GM03348 (cell line): ENCODE measurements at places on chromosomes 12 and 14.

DNA sequence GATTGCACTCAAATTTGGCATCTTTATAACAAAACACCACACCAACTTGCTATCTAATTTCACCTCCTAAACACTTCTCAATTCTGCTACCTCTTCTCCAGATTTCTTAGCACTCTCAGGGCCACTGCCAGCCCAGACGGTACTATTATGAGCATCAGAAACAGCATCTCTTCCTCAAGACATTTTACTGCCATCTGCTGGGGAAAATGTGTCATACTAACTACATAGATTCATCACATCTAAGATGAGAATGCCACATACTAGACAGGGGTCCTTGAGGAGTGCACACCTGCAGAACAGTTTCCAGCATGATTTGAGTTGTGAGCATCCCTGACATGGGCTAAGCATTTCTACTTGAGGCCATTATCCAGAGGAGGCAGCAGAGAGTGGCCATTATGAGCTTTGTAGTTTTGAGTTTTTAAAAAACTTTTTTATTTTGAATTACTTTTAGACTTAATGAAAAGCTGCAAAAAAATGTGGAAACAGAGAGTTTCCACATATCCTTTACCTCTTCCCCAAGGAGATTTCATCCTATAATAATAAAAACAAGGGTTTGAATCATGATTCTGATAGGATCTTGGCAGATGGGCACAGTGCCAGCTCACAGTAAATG, 15.1 kb upstream of the GRIP1 start:
- DNase-seq = peak; percentile 67

DNA sequence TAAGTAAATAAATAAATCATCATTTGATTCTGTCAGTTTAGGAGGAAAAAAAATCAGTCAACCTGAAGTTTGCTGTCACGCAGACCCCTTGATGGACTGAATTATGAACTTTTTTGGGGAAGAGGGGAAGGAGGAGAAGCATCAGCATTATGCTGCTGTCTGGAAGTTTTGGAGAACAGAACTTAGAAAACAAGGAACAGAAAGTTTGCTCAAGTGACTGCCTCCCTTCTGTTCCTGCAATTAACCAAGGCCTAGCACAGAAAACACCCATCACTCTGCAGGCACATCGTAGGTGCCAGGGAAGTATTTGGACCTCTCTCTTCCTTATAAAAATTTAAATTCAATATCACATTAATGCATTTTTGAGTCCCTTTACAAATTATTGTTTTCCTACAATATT, 283.8 kb downstream of the VRK1 start:
- no peak for DNase-seq

DNA sequence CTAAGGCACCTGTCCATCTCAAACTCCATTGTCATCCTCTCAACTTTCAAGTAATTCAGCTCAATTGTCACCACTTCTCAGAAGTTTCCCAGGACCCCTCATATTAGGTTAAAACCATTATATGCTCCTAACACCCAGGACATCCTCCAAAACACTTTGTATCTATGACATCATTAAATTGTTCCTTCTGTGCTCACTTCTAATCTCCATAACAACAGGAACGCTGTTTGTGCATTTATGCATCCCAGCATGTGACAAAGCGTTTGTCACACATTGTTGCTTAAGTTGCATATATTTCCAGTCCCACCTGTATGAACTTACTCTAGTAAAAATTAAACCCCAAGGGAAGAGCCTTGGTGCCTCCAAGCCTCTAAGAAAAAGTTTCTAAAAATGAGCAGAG, 133.9 kb downstream of the TBX5 start:
- DNase-seq = no peak

DNA sequence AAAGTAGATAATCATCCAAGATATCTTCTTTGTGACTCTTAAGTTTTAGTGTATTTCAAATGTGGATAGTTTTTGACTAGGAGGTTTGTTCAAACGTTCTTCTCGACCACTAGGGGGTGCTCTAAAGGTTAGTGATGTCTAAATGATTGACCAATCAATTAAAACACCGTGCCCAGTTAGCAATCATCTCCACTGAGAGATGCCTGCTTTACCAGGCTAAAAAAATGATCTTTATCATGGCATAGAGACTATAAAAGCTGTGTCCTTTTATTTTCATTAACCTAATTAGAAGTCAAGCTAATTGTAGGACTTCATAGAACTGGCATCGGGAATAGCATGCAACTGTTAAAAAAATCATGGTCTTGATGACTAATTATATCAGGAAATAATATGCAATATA, 153.9 kb downstream of the PRKCH start:
- DNase-seq = peak; percentile 68

- DNase-seq = no peak
These were observed 113.0 kb downstream of the MED13L start for GRCh38 chr12:116164250-116165035.

DNA sequence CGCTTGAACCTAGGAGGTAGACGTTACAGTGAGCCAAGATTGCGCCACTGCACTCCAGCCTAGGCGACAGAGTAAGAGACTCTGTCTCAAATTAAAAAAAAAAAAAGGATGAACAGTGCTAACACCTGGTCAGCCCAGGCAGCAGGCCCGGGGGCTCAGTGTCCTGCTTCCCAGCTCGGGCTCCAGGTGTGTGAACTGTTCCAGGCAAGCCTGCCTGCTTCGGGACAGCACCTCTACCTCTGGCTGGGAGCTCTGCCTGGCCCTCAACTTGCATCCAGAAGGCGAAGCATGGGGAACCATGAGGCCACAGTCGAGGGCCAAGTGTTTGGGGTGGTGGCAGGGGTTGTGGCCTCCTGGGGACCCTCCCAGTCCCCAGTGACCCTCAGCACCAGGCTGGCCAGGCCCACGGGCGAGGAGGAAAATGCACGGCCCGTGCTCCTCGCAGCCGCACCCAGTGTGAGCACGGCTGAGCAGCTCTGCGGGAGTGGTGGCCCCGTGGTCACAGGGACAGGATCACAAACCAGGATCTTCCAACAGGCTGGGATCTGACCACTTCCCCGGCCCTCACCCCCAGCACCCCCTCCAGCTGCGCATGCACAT, 15.5 kb downstream of the CDCA4 start:
- no peak for DNase-seq

GRCh38 chr12:52874573-52875435, 26.0 kb upstream of the KRT78 start:
- no peak for DNase-seq
